EH (cell line): ENCODE measurements at places on chromosomes 2 and 18.

DNA sequence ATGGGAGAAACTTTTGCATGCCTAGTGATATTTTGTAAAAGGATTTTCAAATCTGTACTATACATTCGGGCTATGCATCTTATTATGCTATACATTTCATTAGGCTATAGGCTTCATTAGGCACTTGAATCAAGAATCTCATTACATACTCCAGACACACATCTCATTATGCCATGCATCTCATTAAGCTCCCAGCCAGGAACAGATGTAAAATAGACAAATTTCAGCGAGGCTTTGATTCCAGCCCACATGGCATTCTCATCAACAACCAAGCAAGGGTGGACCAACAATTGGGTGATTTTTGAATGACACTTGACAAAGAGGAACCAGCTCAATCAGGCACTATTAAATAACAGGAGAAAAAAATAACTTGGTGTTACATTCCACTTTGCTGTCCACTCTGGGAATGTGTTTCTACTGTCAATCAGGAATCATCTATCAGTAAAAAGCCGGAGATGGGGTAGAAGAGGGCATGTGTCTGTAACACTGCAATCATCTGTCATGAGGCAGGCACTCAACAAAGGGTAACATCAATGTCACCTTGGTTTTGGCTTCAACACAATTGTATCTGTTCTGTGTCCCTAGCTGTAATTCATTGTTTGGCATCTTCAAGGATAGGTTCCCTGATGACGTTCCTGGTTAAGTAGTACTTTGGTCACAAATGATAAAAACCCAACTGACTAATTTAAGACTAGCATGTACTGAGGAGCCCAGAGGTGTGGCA, 498.6 kb downstream of the EPHA4 start:
- DNase-seq: no peak

DNA sequence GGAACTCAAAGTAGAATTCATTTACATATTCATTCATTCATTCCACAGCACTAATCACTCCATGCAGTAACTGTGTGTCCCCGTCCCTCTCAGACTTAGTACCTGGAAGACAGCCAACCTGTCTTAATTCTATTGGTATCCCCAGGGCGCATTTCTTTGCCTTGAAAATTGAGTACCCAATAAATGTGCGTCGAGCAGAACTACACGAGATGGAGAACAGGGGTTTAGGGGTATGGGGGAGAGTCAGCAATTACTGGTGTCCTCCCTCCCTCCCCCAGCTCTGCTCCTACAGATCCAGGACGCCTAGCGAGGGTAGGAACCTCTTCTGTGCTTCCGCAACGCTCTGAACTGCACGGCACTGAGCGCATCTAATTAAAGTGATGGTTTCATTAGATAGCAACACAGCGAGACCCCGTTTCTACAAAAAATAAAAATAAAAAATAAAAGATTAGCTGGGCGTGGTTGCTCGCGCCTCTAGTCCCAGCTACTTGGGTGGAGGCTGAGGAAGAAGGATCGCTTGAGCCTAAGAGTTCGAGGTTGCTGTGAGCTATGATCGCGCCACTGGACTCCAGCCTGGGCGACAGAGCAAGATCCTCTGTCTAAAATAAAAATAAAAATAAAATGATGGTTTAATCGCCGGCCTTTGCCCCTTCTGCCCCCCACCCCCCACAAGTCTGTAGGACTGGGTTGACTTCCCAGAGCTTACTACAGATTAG, 614 bp upstream of the FKBP1B start:
- DNase-seq: peak; percentile 26

- DNase-seq: no peak
These were observed 92.9 kb downstream of the DTNA start for GRCh38 chr18:34802959-34803358.

GRCh38 chr18:75625966-75626365, 198.5 kb upstream of the SMIM21 start:
- DNase-seq: peak; percentile 30

GRCh38 chr2:48070415-48070814, 164.1 kb upstream of the FBXO11 start:
- DNase-seq: no peak

DNA sequence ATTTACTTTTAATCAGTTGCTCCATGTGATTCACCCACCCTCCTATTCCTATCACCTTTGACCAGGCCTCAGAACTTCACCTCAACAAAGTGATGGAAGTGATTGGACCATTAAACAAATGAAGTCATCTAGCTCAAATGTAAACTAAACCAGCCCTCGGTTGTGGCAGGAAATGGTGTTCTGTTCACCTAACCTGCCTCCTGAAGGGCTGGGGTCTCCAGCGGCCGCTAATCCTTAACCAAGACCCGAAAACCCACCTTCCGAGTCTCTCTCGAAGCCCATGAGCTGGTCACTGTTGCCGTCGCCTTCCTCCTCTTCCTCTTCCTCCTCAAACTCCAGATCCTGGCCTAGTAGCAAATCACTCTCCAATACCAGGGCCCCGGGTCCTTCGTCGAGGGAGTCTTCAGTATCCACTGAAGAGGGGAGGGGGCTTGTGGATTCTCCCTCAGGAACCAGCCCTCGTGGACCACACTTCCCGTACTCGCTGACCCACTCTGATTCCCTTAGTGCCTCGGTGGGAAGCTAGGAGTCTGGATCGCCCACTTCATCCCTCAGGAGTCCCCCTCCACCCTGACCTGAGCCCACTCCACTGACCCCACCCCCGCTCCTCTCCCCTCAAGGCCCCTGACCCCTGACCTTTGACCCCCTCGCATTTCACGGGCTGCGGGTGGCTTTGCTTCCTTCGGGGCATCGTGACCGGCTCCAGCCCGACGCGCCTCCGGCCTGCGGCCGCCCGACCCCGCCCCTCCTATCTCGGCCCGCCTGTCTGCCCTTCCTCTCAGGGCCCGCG, 503 bp downstream of the ZNF513 start:
- peak; percentile 52 for DNase-seq

- peak; percentile 57 for DNase-seq
These were observed 10.8 kb upstream of the ERMN start for GRCh38 chr2:157336137-157337010.

GRCh38 chr2:37740164-37740739, 68.8 kb upstream of the CDC42EP3 start:
- peak; percentile 77 for DNase-seq

DNA sequence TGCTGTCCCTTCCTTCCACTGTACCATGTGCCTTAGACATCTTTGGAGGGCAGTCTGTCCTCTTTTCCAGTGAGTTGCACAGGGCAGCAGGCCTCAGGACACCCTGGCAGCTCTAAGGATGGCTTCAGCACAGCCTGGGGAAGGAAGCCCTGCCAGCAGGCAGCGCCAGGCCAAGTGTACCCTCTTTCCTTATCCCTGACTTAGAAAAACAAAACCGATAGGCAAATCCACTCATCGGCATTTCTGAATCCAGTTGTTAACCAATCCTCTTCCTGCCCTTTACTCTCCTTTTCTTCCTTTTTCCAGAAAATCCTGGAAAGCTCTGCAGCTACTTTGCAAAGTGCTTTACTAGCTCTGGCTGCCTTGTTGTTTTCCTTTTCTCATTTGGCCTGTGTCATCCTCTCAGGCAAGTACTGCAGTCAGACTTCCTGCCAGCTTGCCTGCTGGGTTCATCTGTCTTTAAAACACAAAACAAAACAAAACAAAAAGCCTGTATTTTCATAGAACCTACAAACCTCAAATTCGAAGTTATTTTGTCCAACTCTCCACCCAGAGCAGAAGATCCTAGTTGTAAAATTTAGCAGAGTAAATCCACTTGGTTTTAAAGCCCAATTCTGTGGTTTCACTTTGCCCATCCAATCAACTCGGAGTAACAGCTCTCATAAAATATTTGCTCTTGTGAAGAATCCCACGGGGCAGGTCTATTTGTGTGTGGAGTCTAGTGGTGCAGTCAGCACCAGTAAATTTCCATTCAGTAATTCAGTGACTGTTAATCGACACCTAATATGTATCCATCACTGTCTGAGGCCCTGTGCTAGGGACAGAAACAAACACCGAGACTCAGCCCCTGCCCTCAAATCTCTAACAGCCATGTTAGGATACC, 45.2 kb downstream of the PCBP1 start:
- DNase-seq: peak; percentile 74

GRCh38 chr2:117851969-117852368, 37.5 kb downstream of the DDX18 start:
- no peak for DNase-seq

- DNase-seq: no peak
These were observed at the start of gene C1QL2 for GRCh38 chr2:119158563-119159347. TSS of gene C1QL2 (minus strand) at chr2:119158751. CDS start at chr2:119158269, 482 bp downstream.

GRCh38 chr2:10019602-10020400, 23.5 kb upstream of the KLF11 start:
- no peak for DNase-seq

- no peak for DNase-seq
These were observed 31.7 kb upstream of the DNMT3A start for GRCh38 chr2:25373269-25373981.

- no peak for DNase-seq
These were observed 74.3 kb downstream of the NPAS2 start for GRCh38 chr2:100894105-100894795.

GRCh38 chr2:224843141-224843540, 127.0 kb upstream of the CCDC195 start:
- DNase-seq: peak; percentile 41

DNA sequence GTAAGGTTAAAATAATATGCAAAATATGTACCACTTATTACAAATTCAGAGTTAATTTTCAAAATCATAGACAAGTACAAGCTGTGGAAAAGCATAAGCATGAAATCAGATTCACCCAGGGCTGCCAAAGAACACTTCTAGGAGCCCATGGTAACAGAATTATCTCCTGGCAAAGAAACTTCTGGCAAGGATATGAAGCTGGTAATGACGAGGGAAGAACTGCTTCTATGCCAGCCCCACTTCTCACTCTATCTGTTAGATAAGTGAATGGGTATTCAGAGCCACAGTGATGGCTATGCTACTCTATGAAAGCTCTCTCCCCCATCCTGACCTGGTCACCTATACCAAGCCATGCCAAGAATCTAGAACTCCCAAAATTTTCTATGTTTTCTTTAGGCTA, 36.9 kb upstream of the PDE1A start:
- no peak for DNase-seq

- no peak for DNase-seq
These were observed 112.4 kb downstream of the DCC start for GRCh38 chr18:52452427-52452826.

DNA sequence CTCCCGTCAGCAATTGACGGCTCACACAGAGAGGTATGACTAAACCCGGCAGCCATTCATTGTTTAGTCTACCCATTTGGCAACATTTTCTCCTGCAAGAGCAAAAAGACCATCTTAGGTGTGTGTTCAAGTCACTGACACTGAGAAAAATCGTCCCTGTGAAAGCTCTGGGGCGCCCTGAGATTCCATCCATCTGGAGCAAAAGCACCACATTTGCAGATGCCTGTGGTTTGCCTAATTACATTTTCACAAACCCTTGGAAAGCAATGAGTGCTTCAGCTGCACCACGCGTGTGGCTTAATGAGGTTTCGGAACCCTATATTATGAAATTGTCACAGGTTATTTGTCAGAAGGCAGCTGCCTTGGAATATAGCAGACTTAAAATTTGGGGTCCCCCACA, 110.7 kb upstream of the PTPRM start:
- no peak for DNase-seq

DNA sequence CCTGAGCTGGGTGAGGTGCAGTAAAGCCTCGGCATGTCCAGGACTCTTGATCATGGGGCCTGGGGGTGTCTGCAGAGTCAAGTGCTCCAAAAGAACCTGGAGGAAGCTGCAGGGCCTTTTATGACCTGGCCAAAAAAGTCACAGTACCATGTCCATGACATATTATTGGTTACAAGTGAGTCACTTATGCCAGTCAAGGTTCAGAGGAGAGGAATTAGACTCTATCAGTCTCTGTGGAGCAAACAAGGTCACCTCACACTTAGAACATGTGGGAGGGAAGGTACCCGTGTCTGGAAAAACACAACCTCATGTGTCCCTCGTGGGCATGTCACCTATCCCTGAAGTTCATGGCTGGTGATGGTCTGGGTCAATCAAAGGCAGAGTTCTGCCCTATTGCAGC, 465.7 kb downstream of the FBXO15 start:
- DNase-seq: no peak

GRCh38 chr2:217995731-217996231, 7.0 kb downstream of the TNS1 start:
- peak; percentile 56 for DNase-seq

GRCh38 chr2:156064540-156064939, 268.0 kb downstream of the NR4A2 start:
- no peak for DNase-seq

DNA sequence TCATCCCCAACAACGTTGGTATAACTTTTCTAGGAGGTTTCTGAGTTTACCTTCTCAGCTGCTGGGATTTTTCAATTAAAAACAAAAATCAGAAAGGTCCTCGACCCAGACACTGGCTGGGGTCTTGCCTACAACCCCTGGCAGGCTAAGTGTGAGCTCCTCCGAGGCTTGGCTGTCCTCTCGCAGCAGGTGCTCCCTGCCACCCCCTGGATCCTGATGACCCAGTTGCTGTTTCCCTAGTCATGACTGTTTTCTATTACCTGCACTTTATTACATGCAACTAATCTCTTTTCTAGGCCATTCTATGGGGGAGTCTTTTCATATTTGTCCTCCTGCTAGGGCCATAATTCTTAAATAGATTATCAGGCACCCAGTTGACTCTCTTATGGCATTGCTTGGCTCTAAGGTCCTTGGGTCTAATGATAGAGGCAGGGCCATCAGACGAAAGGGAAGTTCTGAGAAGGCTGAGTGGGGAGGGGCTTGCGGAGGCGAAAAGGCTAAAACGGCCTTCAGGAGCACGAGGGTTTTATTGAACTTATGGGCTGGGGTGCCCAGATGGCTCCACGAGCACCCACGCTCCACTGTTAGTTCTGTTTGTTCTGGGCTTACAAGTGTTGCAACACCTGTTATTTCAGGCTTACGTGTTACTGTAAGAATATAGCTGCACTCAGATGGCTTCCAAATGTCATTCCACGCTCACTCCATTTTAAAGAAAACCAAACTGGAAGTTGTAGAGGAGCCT, 166.0 kb downstream of the NCK2 start:
- no peak for DNase-seq

DNA sequence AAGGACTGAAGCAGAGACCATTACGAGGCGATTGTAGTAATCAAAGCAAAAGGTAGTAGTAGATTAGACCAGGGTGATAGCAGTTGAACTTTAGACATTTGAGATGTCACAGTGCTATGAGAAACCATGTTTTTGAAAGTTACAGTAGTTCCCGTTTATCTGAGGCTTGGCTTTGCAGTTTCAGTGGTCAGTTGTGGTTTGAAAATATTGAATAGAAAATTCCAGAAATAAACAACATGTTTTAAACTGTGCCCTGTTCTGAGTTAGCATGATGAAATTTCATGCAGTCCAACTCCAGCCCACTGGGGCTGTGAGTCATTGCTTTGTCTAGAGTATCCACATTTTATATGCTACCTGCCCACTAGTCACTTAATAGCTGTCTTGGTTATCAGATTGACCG, 47.5 kb downstream of the ZNF638 start:
- peak; percentile 81 for DNase-seq
